ENCODE measurements at places on chromosomes 12 and 14. TPM values are rescaled to one million over a fixed set of nuclear protein-coding genes. Genes with fewer than 3 reads are reported as not detected.

- DNase-seq: peak; percentile 34
Observed at GRCh38 chr12:57983146-57983857, 41.9 kb downstream of the ATP23 start.

GRCh38 chr12:58930770-58931324 is 10.5 kb upstream of the LRIG3 start:
- no peak for DNase-seq

GRCh38 chr12:28855761-28856310 is 293.2 kb upstream of the FAR2 start:
- DNase-seq: no peak

- no peak for DNase-seq
Observed at GRCh38 chr14:75714991-75715390, 53.9 kb downstream of the TTLL5 start.

The RAD51AP1 gene
- 4.2 TPM for total RNA-seq

DNA sequence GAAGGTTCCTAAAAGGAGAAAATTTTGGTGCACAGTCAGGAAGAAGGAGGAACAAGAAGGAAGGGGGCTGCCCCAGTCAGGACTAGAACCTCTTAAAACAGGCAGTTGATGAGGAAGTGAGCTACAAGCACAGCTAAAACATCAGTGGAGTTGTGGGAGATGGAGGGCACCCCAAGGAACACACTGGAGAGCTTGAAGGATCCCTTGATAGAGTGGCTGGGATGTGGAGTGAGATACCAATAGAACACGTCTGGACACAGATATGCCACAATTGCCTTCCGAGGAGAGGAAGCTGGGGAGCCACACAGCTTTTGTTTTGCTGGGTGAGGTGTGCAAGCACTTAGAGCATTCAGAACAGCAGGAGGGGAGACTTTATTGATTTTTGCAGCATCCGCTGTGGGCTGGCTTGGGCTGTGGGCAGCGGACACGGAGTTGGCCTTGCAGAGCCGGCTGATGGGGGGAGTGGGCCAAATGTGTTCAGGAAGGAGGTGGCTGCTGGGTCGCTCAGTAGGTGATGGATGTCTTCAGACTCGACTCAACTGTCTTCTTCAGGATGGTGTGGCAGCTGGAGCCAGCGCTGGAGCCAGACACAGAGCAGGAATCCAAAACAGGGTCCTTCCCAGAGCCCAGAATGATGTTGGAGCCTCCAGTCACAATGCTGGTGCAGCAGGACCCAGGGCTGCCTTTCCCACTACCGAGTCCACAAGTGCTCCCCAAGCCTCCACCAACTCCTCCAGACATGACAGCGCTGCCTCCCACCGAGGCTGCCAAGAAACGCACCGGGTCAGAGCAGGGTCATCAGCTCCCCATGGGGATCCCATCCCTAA is 4.7 kb upstream of the KRT79 start:
- DNase-seq: no peak

The TAS2R31 gene
- total RNA-seq: 3.3 TPM

- DNase-seq: no peak
Observed at GRCh38 chr12:30646821-30647220, 48.8 kb downstream of the IPO8 start.

- DNase-seq: no peak
Observed at GRCh38 chr12:18332173-18332572, 70.9 kb downstream of the PIK3C2G start.
